ENCODE measurements at places on chromosomes 3 and 15.

- DNase-seq: no peak
Measured at GRCh38 chr3:40780925-40781406, 256.2 kb downstream of the ZNF621 start.

GRCh38 chr15:74551714-74552113 is 10.7 kb downstream of the ARID3B start:
- no peak for DNase-seq

DNA sequence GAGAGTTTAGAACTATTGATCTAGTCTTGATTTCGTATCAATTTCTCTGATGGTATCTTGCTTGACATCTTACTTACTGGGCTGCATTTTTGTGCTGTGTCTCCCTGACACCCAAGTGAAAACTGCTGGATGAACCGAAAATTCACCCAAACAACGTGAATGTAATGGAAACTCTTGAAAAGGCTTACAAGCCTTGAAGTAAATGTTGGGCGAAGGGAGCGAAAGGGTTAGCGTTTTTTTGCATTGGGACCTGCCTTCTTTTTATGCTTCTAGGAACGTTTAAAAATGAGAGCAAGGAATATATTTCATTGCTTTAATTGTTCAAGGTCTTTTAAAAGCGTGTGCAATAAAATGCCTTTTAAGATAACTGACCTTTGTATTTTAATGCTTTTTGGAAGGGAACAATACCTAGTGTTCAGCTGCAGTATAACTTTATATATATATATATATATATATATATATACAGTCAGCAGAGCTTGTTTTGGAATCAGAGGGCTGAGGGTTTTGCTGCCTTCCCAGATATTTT is 94.1 kb downstream of the LPP start:
- DNase-seq: no peak

DNA sequence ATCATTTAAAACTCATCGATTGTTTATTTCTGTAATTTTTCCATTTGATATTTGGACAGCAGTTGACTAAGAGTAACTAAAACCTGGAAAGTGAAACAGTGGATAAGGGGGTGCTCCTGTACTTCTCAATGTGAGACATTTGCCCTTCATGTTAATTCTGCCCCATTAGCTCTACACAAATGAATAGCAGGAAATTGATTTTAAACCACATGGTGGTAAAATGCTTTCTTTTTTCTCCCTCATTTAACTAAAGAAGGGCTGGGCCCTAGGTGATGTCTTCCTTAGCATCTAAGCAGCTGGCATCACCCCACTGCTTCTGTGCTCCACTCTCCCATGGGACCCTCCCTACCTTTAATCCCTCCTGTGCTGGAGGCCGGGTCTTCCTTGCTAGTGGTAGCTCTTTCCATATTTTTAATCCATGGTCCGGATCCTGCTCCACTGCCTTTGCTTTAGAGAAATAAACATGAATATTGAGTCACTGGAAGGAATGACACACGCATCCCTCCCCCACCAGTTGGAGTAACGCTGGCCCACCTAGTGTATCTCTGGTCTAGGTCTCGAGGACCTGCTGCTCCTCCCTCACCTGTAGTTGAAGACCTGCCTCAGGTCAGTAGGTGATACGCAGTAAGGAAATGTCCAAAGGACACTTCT is 30.2 kb upstream of the LAMP3 start:
- DNase-seq: no peak

GRCh38 chr3:122513386-122514122 is 1.2 kb downstream of the KPNA1 start:
- DNase-seq: no peak
